ENCODE measurements at places on chromosomes 11 and 22.

GRCh38 chr22:40612291-40612751, 24.2 kb downstream of the MRTFA start:
- no peak for DNase-seq

GRCh38 chr11:134801570-134801969, 389.5 kb upstream of the B3GAT1 start:
- DNase-seq = no peak

- no peak for DNase-seq
Measured at GRCh38 chr11:721741-722345, 15.8 kb downstream of the EPS8L2 start.

DNA sequence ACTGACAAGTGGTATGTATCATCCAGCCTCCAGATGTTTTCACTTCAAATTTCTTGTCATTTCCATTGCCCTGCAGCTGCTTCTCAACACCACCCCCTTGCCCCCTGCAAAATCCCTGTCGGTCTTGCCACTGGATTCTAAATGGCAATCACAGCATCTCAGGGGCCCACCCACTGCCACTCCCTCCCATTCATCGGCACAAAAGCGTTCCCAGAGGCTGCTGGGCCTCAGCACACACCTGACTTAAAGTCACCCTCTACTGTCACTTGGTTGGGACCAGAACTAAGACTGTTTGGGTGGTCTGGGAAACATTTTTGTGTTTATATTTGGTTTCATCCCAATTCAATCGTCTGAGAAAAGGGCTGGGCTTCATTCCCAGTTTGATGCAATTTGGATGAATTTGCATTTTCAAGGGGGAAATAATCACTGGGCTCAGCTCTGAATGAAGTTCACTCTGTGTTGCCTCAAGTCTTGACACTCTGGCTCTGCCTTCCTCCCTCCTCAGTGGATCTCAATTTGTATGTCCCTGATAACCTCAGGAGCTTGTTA, 27.1 kb downstream of the SYT13 start:
- no peak for DNase-seq

DNA sequence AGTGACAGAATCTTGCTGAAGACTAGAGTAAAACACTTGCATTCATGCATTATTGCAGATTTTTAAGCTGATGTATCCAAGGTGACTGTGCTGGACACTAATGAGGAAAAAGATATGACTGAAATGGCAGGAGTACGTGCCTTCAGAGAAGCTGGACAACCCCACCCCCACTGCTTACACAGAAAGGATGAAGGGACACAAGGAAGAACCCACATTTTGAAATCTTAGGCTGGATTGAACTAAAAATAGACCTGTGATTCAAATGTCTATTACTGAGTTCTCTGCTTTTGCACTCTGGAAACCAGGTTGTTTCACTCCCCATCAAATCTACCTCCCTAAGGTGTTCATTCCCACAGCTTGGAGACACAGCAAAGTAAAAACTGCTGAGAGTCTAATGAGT, 117.1 kb downstream of the KCNC1 start:
- DNase-seq = no peak

DNA sequence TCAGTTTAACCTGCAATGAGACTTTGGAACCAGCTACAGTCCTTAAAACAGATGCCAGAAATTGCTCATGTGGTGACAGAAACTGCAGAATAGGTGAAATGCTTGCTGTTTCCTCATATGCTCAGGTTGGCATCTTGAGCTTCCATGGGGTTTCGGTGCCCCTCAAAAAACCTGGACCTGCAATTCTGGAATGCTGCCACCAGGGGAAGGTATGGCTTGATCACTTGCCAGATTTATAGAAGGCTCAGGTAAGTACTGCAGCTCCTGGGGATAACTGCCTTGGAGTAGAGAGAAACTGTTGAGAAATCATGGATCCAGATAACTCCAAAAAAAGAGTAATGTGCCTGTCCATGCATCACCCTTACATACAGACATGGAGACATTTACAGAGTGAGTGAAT, 113.0 kb downstream of the CTTN start:
- no peak for DNase-seq

- no peak for DNase-seq
Measured at GRCh38 chr11:65486570-65487466, 12.0 kb upstream of the MALAT1 start.

GRCh38 chr11:11620173-11620920, 1.5 kb downstream of the GALNT18 start:
- peak; percentile 39 for DNase-seq

GRCh38 chr11:7974668-7975067, 9.4 kb upstream of the NLRP10 start:
- no peak for DNase-seq

- DNase-seq = no peak
Measured at GRCh38 chr22:29870574-29870973, 12.4 kb upstream of the MTMR3 start.

DNA sequence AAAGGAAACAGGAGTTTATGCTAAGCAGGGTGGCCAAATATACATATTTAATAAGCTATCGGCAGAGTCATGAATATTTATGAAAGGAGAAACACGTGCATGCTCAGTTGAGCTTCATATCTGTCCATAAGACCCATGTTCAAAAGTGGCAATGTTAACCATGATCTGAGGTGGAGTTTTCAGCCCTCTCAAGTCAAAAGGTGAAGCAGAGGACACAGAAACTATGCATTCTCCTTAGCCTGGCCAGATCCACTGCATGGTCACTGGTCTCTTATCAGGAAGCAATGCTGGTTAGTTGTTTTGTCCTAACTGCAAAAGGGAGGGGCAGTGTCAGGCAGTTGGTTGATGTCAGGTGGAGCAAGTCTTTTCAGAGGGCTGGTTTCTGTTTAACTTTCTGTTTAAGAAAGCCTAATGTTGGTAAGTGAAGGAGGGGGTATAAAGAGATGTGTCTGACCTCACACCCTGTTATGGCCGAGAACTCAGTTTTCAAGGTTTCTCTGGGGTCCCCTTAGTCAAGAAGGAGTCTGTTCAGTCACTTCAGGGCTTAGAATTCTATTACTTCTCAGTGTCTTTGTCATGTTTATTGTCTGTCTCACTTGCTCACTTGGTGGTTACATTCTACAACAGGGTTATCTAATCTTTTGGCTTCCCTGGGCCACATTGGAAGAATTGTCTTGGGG, 5.5 kb upstream of the SELENOH start:
- no peak for DNase-seq

- DNase-seq = no peak
Measured at GRCh38 chr11:17765356-17766072, 30.9 kb downstream of the KCNC1 start.

- DNase-seq = no peak
Measured at GRCh38 chr11:92556431-92556830, 331.8 kb downstream of the FAT3 start.

- no peak for DNase-seq
Measured at GRCh38 chr11:134322553-134322952, 9.2 kb upstream of the GLB1L2 start.

GRCh38 chr11:32290783-32291182, 144.6 kb downstream of the WT1 start:
- no peak for DNase-seq

DNA sequence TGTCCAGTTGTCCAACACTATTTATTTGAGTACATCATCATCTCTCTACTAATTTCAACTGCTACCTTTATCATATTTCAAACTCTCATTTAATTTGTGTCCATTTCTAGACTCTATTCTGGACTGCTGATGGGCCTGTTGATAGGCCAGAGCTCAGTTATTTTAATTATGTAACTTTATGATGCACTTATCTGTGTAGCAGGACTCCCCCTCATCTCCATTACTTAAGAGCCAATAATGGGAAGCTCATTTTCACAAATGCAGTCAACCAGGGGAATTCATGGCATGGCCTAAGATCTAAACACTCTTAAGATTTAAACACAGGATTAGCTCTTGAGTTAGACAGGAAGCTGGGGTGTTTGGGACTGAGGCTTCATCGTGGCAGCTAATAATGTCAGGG, 21.4 kb downstream of the KCNQ1OT1 start:
- no peak for DNase-seq

GRCh38 chr11:125080531-125080911, 17.4 kb downstream of the SLC37A2 start:
- no peak for DNase-seq

GRCh38 chr22:49660321-49660720, 167.4 kb downstream of the BRD1 start:
- no peak for DNase-seq

GRCh38 chr22:31726692-31727091, 23.2 kb downstream of the PRR14L start:
- DNase-seq = no peak

- no peak for DNase-seq
Measured at GRCh38 chr11:5107285-5107684, 30.9 kb downstream of the OR52A5 start.

- DNase-seq = no peak
Measured at GRCh38 chr11:76694664-76695063, 24.1 kb upstream of the LRRC32 start.

GRCh38 chr11:73969991-73970800, 12.4 kb downstream of the UCP2 start:
- peak; percentile 69 for DNase-seq

DNA sequence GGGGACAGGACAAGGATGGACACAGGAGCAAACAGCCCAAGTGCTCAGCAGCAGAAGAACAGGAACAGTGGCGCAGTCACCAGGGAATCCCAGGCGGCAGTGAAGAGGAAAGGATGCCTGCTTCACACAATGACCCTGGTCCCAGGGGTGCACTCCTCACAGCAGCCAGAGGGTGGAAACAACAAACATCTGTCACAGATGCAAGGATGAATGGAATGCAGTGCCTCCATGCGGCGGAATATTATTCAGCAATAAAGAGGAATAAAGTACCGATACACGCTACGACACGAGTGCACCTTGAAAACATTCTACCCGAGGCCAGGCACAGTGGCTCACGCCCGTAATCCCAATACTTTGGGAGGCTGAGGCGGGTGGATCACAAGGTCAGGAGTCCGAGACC, 12.7 kb downstream of the CSNK1E start:
- no peak for DNase-seq

- DNase-seq = no peak
Measured at GRCh38 chr11:119571311-119571710, 148.3 kb upstream of the THY1 start.

- no peak for DNase-seq
Measured at GRCh38 chr11:24064309-24064903, 432.4 kb upstream of the LUZP2 start.

DNA sequence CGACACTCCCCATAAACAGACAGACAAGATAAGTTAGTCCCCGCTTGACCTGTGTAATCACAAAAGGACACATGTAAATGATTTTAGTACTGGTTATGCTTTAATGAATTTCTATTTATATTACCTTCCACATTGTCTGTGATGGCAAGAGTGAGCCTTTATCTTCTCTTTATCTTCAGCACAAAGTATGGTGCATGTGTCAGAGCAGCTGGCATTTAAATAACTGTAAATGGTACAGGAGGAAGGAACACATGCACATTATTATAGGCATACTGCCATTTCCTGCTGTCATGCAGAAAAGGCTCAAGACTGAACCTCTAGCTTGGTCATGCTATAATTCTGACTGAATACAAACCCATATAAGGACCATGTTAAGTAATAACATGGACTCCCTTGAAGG, 1342.7 kb upstream of the TENM4 start:
- no peak for DNase-seq

DNA sequence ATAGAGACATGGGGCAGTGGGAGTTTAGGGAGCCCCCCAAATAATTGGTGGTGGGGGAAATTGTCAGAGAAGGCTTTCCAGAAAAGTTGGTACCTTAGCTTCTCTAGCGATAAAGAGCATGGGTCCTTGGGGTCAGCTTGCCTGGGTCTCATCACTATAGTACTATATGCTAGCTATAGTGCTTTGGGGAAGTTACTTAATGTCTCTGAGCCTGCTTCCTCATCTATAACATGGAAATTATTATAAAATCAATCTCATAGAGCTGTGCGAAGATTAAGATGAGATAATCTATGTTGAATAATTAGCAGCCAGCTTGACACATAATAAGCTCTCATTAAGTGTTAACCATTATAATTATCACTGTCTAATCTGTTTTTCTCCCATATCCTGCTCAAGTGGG, 41.2 kb downstream of the STIM1 start:
- DNase-seq = no peak

GRCh38 chr11:44950625-44951476, at the start of gene TP53I11:
TSS of gene TP53I11 (minus strand) at chr11:44950883. CDS start at chr11:44938335, 12,548 bp downstream.
- peak; percentile 46 for DNase-seq

DNA sequence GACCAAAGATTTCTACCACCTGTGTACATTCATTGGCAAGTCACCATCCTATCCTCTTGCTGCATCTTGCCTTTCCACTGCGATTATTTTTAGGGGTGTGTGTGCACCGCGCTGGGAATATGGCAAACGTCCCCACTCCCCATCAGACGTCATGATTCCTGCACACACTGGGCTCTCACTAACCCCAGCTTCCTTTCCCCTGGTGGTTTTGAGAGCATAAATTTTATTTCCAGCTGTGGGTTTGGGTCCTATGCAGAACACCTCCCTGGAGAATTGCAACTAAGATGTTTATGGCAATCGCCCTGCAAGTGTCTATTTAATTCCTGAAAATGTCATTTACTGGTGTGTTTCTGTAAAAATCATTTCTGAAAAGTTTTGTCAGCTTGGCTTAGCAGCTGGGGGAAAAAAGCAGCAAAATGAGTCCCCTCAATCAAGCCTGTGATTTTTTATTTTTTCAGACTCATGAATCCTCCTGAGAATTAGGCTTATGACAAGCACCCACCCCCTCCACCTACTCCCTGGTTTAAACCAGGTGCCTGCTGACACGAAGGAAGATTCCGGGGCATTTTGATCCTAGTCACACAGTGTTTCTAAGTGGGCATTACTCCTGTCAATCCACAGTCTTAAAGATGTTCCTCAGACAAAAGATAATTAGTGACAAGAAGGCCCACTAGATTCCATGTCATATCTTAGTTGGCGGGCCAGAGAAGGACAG, 23.8 kb downstream of the UPB1 start:
- DNase-seq = no peak

DNA sequence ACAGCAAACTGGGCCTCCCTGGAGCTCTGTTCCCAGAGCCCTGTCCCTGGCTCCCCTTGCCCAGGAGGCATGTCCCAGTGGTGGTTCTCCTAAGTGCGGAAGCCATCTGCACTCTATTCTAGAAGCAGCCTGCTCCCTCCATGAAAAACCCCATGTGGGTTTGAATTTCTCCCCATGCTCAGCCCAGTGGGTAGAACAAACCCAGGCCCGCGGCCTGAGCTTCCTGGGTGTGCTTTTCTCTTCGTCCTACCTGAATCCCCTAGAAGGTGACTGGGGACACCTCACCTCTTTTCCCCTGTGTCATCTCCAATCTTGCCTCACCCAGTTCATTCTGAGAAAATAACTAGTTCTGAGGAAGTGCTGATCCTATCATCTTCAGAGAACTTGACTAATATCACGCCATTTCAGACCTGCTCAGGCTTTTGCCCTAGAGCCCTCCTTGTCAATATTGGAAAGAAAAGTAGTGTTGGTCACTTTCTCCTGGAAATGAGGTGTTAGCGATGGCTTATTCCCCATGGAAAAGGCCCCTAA, 15.9 kb downstream of the IL10RA start:
- no peak for DNase-seq

- no peak for DNase-seq
Measured at GRCh38 chr11:18419040-18419439, 6.9 kb downstream of the LDHC start.

GRCh38 chr11:62157603-62158002, 32.4 kb upstream of the SCGB1D1 start:
- no peak for DNase-seq

- DNase-seq = no peak
Measured at GRCh38 chr11:107301878-107302277, 155.7 kb downstream of the CWF19L2 start.

- DNase-seq = no peak
Measured at GRCh38 chr22:43811777-43812148, 342 bp downstream of the EFCAB6 start.

Data from liver (tissue), 10 donors.